ENCODE measurements at places on chromosomes 2 and 18.

GRCh38 chr2:133026536-133027177, 356.7 kb upstream of the LYPD1 start:
- DNase-seq = no peak

- DNase-seq = no peak
These were observed 94.2 kb upstream of the LHCGR start for GRCh38 chr2:48849770-48850169.

- no peak for DNase-seq
These were observed 227.5 kb downstream of the HDAC4 start for GRCh38 chr2:239173301-239173700.

DNA sequence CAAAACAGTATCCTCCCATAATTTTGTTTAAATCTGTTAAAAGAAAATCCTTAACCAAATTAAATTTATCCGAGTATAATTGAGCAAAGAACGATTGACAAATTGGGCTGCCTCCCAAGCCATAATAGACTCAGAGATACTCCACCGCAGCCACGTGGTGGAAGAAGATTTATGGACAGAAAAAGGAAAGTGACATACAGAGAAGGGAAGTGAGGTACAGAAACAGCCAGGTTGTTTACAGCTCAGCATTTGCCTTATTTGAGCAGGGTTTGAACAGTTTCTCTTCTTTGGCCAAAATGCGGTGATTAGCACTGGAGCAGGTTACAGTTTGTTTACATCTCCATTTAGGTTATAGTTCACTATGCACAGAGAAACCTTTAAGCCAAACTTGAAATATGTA, 60.8 kb downstream of the KYNU start:
- no peak for DNase-seq

DNA sequence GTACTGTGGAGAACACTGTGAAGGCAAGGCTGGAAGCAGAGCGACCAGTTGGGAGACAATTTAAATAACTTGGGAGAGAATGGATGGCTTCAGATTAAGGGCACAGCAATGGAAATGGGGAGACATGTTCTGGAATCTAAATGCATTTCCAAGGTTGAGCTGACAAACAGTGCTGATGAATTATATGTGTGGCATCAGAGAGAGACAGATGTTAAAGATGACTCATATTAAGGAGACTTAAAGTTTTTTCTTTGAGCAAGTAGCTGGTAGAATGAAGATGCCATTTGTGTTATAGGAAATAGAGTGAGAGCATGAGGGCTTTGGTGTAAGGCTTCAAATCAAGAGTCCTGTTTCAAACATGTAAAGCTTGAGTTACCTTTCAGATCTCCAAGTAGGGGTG, 441.8 kb downstream of the SETBP1 start:
- DNase-seq = no peak

GRCh38 chr2:10914272-10914693, 2.5 kb downstream of the KCNF1 start:
- DNase-seq = peak; percentile 19

DNA sequence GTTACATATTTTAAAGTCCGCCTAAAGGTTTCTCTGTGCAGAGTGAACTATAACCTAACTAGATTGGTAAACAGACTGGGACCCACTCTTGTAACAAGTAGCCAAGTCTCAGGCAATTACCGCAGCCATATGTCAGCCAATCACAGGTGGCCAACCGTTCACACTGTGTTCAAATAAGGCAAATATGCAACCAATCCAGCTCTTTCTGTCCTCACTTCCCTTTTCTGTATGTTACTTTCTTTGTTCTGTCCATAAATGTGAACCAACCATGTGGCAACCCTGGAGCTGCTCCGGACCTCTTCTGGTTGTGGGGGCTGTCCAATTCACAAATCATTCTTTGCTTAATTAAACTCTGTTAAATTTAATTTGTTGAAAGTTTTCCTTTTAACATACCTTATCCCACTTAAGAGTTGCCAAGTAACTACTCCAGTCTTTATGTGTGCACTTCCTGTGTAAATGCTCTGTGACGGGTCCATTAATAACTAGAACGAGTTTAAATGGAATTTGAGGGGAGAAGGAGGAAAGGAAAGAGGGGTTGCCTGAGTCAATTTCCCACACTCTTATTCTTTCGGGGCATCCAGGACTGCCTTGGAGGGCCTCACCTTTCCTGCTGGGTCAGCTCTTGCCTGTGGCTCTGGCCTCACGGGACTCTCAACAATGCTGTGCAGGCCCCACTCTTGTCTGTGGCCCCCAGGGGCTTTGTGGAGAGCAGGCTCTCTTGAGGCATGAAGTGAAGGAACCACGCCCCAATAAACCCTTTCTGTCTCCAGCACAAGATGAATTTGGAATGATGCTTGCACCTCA, 6.6 kb upstream of the RPL37A start:
- peak; percentile 55 for DNase-seq

- no peak for DNase-seq
These were observed 69.5 kb upstream of the TMEM18 start for GRCh38 chr2:746697-747096.

- DNase-seq = peak; percentile 75
These were observed 75.3 kb downstream of the LRRFIP1 start for GRCh38 chr2:237702441-237703391.

DNA sequence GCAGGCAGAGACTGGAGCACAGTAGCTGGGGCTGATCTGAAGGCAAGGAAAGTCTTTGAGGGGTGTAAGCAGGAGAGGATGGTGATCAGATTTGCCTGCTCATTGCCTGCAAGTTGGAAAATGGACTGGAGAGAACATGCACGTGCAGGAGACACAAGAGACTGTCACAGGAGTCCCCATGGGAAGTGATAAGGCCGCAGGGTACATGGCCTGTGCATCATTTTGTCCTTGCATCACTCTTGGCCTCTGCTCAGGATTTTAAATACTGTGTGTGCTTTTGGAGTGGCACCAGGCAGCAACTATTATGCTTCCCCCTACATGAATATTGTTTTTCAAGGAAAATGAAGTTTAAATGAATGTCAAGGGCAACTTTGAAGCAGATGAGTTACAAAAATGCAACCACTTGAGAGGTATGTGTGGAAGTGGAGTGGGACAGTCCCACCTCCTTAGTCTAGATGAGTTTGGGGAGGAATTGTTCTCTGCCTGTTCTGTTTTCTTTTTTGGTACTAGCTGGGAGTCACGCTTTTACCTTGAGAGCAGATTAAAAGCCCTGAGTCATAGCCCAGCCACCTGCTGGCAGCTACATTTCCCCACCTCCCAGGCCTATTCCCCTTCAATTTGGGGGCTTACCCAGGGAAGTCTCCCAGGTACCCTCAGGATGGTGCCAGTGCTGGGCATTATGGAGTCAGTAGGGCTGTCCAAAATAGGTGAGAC, 19.3 kb downstream of the MAPK4 start:
- no peak for DNase-seq

- no peak for DNase-seq
These were observed 55.8 kb upstream of the TNP1 start for GRCh38 chr2:216915557-216916150.

GRCh38 chr18:41887100-41887499, 67.9 kb upstream of the PIK3C3 start:
- no peak for DNase-seq

GRCh38 chr2:44745922-44746766, 195.4 kb upstream of the SIX3 start:
- DNase-seq = no peak

DNA sequence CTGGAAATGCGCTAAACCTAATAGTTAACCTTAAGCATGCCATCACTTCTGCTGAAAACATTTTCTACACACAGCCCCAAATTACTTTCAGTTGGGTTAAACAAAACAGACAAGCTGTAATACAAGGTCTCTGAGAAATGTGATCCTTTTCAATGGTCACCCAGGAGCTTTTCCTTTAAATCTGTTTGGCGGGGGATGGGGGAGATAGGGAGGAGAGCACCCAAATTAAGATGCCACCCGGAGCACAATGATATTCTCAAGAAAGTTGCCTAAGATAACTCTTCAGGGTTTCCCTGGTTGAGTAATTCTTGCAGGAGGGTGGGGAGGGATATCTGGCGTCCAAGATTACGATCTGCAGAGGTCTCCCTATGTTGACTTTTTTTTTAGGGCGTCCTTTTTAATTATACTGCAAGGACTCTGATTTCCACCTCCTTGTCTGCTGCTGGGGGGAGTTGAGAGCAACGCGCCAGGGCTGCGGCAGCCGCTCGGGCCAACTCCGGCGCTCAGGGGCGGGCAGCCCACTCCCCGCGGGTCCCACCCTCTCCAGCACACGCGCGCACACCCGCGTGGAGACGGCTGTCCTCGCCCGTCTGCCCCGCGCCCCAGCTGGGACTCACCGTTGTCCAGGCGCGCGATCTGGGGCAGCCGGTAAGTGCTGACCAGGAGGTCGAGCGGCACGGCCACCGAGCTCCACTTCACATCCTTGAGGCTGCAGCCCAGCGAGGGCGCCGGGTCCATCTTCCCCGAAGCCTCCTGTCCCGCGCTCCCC, 807 bp downstream of the GAREM1 start:
- no peak for DNase-seq

GRCh38 chr2:164146441-164146840, 410.6 kb upstream of the FIGN start:
- DNase-seq = no peak

- no peak for DNase-seq
These were observed 119.5 kb upstream of the ZBTB14 start for GRCh38 chr18:5415031-5415430.

DNA sequence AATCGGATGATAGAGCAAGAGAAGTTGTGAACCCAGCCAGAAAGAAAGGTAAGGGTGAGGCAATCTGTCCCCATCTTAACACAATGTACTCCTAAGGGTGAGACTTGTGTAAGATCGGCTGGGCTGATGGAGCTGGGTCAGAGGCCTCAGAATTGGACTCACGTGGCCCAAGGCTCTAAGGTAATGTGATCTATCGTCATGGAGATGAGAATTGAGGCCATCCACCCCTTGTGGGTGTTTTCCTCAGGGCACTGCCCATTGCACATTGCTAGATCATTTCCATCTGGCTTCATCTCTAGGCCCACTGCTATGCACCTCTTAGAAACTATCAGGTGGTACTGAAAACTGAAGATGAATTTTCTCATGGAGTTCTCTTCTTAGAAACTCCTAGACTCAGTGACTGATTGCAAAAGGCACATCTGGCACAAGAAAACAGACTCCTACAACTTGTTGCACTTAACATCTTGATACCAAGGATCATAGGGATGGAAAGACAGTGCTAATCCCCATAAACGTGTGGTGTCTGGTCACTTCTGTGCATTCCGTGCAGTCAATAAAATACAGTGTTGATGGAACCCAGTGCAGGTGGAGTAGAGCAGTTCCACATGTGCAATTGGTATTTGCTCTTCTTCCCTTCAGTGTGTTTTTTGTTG, 228.9 kb upstream of the FOSL2 start:
- DNase-seq = no peak

GRCh38 chr18:1408376-1408775, 503.7 kb downstream of the ADCYAP1 start:
- DNase-seq = no peak

DNA sequence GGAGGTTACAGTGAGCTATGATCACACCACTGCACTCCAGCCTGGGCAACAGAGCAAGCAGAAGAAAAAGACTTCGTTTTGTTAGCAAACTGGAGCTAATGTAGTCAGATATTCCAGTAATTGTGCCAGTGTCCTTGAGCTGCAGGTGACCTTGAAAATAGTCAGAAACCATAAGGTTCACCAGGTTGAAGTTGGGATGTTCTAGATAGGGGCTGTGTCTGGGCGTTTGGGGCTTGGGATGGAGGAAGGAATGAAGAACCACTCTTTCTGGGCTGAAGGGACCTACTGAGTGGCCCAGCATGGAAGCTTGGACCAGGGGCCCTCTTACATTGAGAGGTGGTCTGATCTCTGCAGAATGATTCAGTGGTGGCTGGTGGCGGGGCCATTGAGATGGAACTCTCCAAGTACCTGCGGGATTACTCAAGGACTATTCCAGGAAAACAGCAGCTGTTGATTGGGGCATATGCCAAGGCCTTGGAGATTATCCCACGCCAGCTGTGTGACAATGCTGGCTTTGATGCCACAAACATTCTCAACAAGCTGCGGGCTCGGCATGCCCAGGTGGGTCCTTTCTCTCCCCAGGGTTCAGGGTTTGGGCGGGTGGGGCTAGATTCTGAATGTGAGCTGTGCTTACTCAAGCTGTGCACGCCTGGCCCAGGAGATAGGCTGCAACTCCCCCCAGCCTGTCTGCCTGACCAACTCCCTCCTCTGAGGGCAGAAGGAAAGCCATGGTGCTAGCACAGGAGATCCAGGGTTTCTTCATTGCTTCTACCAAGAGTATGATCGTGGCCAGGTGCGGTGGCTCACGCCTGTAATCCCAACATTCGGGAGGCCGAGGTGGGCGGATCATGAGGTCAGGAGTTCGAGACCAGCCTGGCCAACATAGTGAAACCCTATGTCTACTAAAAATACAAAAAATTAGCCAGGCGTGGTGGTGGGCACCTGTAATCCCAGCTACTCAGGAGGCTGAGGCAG, 17.1 kb downstream of the CCT7 start:
- DNase-seq = no peak

GRCh38 chr18:55264108-55264507, 304.8 kb upstream of the CCDC68 start:
- no peak for DNase-seq

- DNase-seq = peak; percentile 63
These were observed 680 bp downstream of the CTDSP1 start for GRCh38 chr2:218400167-218400929.

DNA sequence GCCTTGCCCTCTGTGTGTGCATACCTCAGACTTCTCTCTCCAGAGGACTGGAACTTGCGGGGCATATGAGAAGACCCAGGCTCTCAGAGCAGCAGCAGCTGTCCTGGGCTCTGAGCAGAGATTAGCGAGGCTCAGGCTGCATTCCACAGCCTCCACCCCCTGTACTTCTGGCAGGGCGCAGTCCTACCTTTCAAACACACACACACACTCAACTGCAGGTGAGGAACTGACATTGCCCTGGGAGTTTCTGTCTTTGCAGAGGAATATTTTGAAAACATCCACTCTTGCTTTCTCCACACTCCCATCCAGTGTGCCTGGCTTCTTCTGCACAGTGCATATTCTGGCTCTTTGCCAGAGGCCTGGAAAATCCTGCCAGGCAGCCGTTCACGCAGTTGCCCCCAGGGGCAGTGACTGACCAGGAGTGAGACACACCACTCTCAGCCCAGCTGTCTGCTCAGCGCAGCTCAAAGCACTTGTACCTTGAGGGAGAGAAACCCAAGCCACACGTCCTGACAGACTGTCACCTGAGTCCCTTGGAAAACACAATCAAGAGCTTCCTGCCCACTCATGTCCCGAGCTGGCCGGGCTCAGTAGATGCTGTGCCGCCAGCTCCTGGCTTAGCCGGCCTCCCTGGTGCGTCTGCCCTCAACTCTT, 460.8 kb downstream of the RNF144A start:
- DNase-seq = no peak

DNA sequence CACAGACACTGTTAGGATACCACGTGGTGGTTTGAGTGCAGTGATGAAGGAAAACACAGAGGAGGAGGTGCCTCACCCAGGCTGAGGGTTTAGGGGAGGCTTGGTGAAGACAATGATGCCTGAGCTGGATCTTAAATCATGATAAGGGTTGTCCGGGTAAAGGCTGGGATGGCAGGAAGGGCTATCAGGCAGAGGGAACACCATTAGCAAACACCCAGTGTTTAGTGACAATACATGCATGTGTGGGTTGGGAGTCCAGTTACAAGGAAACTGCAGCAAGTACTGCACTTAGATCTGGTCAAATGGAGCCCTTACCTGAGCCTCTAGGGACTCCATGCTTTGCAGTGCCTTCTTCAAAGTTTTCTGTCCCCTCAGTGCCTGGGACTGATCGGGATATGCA, 79.8 kb upstream of the MBOAT2 start:
- no peak for DNase-seq

GRCh38 chr2:159797543-159798375, at the start of gene CD302:
Gene CD302, minus strand, starts transcription at chr2:159798208. Its CDS starts 10 bp downstream, at chr2:159798198.
- DNase-seq = peak; percentile 74

GRCh38 chr2:219119422-219120043, 41.1 kb downstream of the NHEJ1 start:
- DNase-seq = peak; percentile 68
